Activated gamma-delta T cell treated with anti-CD3 and anti-CD28 coated beads, Interleukin-2, amount 50 U/mL, for 16 hours (primary cell): ENCODE measurements at places on chromosomes 5 and 9.

GRCh38 chr5:154257046-154257445 lies 66.5 kb downstream of the GALNT10 start:
- no peak for DNase-seq

GRCh38 chr5:174220417-174220816 lies 174.9 kb downstream of the NSG2 start:
- DNase-seq, result no peak

- DNase-seq, result no peak
Measured at GRCh38 chr9:131545003-131545785, at the start of gene PRRT1B. PRRT1B (plus strand) TSS chr9:131545523; CDS start chr9:131545616, 93 bp downstream.

DNA sequence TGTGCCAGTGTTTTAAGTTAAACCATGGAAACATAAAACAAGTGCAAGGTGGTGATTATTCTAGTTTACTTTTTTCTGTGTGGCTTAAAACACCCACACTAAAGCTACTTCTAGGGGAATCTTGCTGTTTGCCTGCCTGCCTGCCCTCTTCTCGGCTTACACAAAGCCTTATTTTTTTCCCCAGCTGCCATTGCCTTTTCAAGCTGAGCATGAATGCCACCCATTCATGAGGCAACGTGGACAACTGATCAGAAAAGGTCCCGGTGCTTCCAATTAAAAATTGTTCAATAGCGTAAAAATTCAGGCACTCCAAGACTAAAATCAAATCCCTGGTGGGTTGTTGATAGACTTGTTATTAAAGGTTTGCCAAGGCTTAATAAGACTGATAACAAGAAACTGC lies 401.4 kb downstream of the TMEM161B start:
- DNase-seq, result no peak

DNA sequence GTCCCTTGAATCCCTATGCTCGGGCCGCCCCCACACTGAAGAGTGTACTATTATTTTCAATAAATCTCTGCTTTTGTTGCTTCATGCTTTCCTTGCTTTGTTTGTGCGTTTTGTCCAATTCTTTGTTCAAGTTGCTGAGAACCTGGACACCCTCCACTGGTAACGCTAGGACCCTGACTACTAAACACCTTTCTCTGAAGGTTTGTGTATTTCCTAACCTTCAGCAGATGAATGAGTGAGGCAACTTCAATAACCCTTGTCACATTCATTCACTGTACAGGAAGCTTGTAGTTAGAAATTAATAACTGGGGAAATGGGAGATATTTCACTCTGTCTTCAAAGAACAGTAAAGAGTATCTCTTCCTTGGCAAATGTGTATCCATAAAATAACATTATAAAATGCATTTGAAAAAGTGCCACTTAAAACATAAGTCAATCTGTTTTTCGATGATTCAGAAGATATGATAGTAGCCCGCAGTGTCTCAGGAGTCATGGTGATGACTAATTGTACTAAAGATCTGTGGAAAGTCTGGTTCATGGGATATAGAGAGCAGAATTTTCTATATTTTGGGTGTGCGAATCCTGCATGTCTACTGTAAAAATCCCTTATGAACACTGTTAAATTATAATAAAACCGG lies 43.2 kb upstream of the ANKH start:
- DNase-seq, result no peak

DNA sequence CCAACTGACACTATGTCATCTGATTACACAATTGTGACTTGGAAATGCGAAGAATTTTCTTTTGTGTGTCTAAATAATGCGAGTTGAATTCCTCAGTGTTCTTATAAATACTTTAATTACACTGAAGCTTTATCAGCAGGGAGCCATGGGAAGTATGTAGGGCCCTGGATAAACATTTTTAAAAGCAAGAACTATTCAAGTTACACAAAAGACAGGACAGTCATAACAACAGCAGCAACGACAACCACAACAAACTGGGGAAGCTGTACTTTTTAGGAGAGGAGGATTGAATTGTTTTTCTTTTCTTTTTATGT lies 250.3 kb upstream of the ZNF608 start:
- DNase-seq, result no peak

DNA sequence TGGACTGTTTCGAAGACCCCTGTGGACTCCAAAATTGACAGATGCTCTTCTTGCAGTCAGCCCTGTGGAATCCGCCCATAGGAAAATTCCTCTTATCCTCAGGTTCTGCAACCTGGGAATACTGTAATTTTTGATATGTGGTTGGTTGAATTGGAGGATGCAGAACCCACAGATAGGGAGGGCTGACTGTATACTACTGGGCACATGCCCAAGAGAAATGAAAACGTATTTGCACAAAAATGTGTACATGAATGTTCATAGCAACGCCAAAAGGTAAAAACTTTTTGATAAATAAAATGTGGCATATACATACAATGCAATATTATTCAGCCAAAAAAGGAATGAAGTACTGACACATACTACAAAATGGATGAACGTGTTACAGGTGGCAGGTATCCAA lies 1.9 kb upstream of the SNAPC3 start:
- DNase-seq, result no peak

- no peak for DNase-seq
Measured at GRCh38 chr9:91882627-91883026, 67.4 kb downstream of the ROR2 start.

- no peak for DNase-seq
Measured at GRCh38 chr5:140734354-140734753, 34.1 kb downstream of the ZMAT2 start.

GRCh38 chr5:42250-42649 lies 49.7 kb upstream of the PLEKHG4B start:
- no peak for DNase-seq

- no peak for DNase-seq
Measured at GRCh38 chr5:5497152-5497788, 74.8 kb downstream of the ICE1 start.

DNA sequence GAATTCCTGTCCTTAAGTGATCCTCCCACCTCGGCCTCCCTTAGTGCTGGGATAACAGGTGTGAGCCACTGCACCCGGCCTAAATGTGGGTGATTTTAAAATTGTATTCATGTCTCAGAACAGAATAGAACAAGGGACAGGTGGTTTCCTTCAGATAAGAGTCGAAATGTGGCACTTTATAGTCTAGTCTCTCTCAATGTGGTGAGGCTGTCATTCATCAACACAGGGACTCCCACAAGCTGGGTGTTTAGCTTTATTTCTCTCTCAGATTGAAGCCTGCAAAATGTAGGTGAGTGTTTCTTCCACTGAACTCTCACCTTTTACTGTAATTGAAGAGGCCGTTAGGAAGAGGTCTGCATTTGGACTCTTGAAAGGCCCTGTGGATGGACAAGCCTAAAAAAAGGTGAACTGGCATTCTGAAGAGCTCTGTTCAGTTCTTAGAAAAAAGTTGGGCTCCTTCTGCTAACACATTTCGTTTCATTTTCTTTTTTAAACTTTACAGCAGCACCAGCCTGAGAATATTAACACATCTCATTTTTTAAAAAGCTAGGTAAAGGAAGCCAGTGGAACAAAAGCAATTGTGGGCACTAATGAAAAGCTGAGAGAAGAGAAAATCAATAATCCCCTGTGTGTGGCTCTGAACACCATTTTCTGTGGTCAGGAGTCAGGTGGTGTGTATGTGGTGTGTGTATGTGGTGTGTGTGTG lies 126.2 kb upstream of the SLC28A3 start:
- DNase-seq, result no peak

- DNase-seq, result no peak
Measured at GRCh38 chr5:67375606-67376005, 179.0 kb upstream of the CD180 start.

- no peak for DNase-seq
Measured at GRCh38 chr5:14779975-14780374, 91.6 kb downstream of the ANKH start.

GRCh38 chr9:130116346-130116745 lies 55.9 kb upstream of the NCS1 start:
- DNase-seq, result no peak

DNA sequence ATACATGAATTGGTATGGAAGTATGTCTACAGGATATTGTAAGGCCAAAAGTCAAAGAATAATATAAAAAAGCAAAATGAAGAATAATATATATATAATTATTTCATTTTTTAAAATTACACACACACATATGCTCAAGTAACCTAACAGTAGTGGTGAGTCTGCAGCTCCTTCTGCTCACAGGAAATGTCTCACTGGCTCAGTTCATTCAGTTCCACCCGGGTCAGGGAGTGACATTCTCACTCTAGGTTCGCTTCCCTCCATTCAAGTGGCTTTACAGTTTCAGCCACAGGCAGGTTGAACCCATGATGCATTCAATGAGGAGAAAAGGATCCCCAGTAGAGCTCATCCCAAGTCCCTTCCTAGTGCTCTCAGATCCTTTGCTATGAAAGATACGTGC lies 90.8 kb downstream of the SUSD1 start:
- no peak for DNase-seq

- no peak for DNase-seq
Measured at GRCh38 chr5:15300141-15300540, 199.8 kb upstream of the FBXL7 start.

- DNase-seq, result no peak
Measured at GRCh38 chr9:113669522-113670115, 206.1 kb downstream of the RGS3 start.

DNA sequence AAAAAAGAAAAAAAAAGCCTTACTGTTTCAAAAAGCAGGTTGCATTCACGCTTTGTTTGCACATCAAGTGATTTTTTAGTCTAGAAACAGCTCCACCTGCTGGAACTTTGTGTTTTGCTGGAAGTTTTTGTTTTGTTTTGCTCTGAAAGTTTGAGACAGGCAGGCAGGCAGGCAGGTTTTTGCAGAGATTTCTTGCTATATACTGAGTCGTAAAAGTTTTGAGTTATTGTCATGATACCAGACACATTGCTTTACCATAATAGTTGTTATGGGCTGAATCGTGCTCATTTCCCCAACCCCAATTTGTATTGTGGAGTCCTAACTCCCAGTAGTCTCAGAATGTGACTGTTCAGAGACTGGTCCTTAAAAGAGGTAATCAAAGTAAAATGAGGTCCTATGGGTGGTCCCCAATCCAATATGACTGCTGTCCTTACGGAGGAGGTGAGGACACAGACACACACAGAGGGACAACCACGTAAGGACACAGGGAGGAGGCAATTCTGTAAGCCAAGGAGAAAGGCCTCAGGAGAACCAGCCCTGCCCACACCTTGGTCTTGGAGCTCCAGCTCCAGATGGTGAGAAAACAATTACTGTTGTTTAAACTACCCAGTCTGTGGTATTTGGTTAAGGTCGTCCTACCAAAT lies 20.9 kb downstream of the OR2Y1 start:
- peak; percentile 19 for DNase-seq

DNA sequence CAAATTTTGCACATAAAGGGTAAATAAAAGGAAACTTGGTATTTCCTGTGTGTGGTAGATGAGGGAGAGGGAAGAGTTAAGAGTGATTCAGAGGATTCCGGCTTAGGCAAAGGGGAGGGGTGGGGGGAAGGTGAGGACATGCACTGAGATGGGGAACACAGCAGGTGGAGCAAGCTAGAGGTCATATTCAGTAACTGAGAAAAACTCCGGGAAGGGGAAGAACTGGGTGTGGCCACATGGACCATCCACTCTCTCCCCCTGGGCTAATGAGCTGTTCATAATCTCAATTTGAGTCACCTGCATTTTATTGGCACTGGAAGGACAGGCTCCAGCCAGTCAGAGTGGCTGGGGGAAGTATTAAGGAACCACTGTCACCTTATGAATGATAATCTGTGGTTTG lies 45.1 kb upstream of the UGCG start:
- no peak for DNase-seq

- DNase-seq, result no peak
Measured at GRCh38 chr9:10921671-10922070, 308.9 kb upstream of the PTPRD start.

DNA sequence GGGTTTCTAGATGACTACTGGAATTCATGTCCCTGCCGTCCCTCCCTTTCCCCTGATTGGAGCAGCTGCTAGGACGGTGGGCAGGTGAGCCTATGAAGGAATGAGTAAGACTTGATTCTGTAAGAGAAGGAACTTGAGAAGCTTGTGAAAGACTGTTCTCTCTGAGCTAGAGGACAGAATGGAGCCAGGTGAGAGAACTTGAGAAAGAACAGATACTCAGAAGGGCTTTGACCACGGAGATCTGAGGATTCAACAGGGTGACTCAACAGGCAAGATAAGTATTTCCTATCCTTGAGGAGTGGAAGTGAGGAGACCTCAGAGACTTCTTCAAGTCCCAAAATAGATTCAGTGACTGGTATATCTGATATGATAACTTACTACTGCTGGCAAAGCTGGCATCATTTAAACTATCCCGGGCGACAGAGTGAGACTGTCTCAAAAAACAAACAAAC lies 41.9 kb downstream of the HSDL2 start:
- no peak for DNase-seq

GRCh38 chr9:112555844-112556482 lies 69.3 kb downstream of the KIAA1958 start:
- no peak for DNase-seq

GRCh38 chr9:2984491-2984890 lies 140.6 kb upstream of the PUM3 start:
- DNase-seq, result no peak

DNA sequence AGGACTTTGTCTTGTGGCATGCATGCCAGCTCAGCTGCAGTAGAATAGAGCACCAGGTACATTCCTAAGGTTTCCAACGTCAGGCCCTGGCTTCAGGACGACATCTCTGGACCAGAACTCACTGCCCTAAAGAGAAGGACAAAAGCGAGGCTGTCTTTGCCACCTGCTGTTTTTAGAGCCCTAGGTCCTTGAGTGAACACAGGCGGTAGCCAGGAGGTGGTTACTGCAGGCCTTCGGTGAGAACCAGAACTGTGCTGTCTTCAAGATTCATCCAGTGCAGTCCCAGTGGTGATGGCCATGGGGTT lies 288.9 kb upstream of the CDH18 start:
- DNase-seq, result no peak

DNA sequence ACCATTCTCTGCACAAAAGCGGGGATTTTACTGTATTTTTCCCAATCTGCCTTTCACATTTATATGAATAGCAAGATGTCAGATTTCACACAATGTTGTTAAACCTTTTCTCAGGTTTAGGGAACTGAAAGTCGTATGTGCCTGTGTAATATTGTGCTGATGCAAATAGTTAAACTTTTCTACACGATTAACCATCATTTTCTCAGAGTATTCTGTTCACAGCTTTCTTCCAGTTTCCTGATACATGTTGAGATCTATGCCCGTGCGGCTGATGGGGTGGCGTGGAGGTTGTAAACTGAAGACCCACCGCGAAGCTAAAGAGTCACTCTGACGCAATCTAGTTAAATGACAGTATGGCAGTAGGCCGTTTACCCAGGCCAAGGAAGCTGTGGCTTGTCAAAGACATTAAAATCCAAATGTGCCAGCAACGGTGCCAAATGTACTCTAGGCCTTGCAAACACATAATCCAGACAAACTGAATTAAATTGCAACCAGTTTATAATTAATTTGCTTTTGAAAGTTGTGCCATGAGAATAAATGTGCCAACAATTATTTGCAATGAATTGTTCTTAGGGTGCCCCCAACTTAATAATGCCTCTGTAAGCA lies 145.7 kb downstream of the EBF1 start:
- no peak for DNase-seq

- peak; percentile 60 for DNase-seq
Measured at GRCh38 chr5:177431317-177432142, 5.1 kb downstream of the GRK6 start.

- DNase-seq, result no peak
Measured at GRCh38 chr9:76591256-76591950, 132.4 kb downstream of the GCNT1 start.
